A549 (cell line): ENCODE measurements at places on chromosomes 7 and 10. TPM values are rescaled to one million over a fixed set of nuclear protein-coding genes. Genes with fewer than 3 reads are reported as not detected.

The TFPI2 gene
- 156 to 182 TPM (median 163 TPM) in 3 replicates for polyA plus RNA-seq

The OR2A2 gene
- polyA plus RNA-seq: not detected in 3 replicates

The NACAD gene
- polyA plus RNA-seq: 0.30 to 0.43 TPM (median 0.40 TPM) in 3 replicates

The SPDYE2B gene
- not detected in 3 replicates for polyA plus RNA-seq

The FAM221A gene
- 0.66 to 1.1 TPM (median 0.94 TPM) in 3 replicates for polyA plus RNA-seq

The NUDT13 gene
- 3.5 to 4.3 TPM (median 3.8 TPM) in 3 replicates for polyA plus RNA-seq

The GSTO2 gene
- 1.3 to 1.9 TPM (median 1.8 TPM) in 3 replicates for polyA plus RNA-seq

The UPK3B gene
- 19.4 to 20.9 TPM (median 20.6 TPM) in 3 replicates for polyA plus RNA-seq

The MPP7 gene
- 0.05 to 0.09 TPM (median 0.06 TPM) in 3 replicates for polyA plus RNA-seq

The FGL2 gene
- not detected in 3 replicates for polyA plus RNA-seq

The UNC5B gene
- 0.14 to 0.26 TPM (median 0.16 TPM) in 3 replicates for polyA plus RNA-seq

The HTR5A gene
- not detected in 3 replicates for polyA plus RNA-seq

The ADRB1 gene
- polyA plus RNA-seq: 0.62 to 0.75 TPM (median 0.66 TPM) in 3 replicates

The DNAJB6 gene
- polyA plus RNA-seq: 128 to 136 TPM (median 131 TPM) in 3 replicates
